ENCODE measurements at places on chromosomes 2 and 18.

DNA sequence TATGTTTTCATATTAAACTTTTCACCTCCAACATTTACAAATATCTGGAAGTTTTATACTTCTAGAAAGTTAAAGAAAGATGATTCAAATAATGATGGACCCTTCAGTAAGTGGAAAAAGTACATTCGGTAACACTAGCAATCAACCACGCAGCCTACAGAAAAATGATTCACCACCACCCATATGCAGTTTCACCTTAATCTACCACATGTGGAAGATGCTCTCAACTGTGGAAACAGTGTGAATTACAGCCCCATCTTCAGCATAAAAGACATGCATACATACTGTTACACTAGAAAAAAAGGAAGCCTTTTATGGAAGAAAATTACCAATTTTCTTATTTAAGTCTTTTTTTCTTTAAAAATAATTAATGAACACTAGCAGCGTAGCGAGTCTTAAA lies 1.1 kb downstream of the SLC38A11 start:
- no peak for DNase-seq

GRCh38 chr2:172092716-172093415 lies 7.6 kb downstream of the DLX1 start:
- no peak for DNase-seq

DNA sequence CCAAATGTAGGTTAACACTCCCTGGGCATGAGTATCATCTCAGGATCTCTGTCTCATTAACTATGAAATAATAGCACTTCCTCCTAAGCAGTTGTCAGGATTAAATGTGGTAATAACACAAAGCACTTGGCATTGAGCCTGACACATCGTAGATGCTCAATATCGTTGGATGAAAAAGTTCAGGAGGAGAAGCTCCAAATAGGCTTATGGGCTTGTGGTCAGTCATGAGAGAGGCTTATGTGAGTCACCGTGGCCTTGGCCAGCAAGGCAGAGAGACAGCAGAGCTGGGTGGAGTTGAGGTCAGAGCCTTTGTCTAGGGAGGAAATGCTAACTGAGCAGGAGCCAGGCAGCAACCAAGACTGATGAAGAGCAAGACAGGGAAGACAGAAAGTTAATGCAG lies 68.3 kb upstream of the PPM1B start:
- DNase-seq, result peak; percentile 70

GRCh38 chr2:70070542-70071268 lies 16.6 kb upstream of the PCBP1 start:
- DNase-seq, result peak; percentile 82

GRCh38 chr2:26471766-26472706 lies 5.9 kb downstream of the OTOF start:
- DNase-seq, result no peak

DNA sequence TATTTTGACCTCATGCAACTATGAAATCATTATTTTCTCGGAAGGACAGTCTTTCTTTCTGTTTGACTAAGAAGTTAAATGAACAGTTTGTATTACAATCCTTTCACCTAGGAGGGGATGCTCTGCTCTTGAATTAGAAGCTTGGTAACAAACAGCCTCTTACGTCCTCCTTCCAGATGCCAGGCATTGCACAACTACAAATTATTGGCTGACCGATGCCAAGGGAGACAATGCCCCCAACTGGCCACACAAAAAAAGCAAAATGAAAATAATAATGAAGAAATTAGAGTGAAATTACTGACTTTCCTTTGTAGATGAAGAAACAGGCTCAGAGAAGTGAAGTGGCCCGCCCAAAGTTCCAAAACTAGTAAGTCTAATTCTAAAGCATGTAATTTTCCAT lies 177.9 kb downstream of the CYRIA start:
- DNase-seq, result no peak
